ENCODE measurements at places on chromosomes 6 and 20. TPM values are rescaled to one million over a fixed set of nuclear protein-coding genes. Genes with fewer than 3 reads are reported as not detected.

The WFDC5 gene
- total RNA-seq = not detected

The CD83 gene
- 1.7 TPM for total RNA-seq

The MYBL2 gene
- total RNA-seq = 77.2 TPM

The CNKSR3 gene
- total RNA-seq = 10.4 TPM

The DOK5 gene
- total RNA-seq = not detected

The CDH22 gene
- total RNA-seq = 0.10 TPM

The RBBP8NL gene
- 0.91 TPM for total RNA-seq

The RSPH9 gene
- 0.16 TPM for total RNA-seq

The DSP gene
- 33.0 TPM for total RNA-seq

The GPR63 gene
- 0.50 TPM for total RNA-seq

The CFAP206 gene
- total RNA-seq = 0.58 TPM

The PRDM13 gene
- 1.3 TPM for total RNA-seq

The PACRG gene
- not detected for total RNA-seq

The PNLDC1 gene
- 0.05 TPM for total RNA-seq

The HLA-DRA gene
- total RNA-seq = not detected

The COX7A2 gene
- 295 TPM for total RNA-seq

The EEF1A2 gene
- 153 TPM for total RNA-seq

The ADTRP gene
- total RNA-seq = 0.92 TPM

The MRAP2 gene
- 1.8 TPM for total RNA-seq

The MCCD1 gene
- not detected for total RNA-seq

The DBNDD2 gene
- total RNA-seq = 25.5 TPM

The UBD gene
- total RNA-seq = 0.41 TPM

The RNF146 gene
- 10.2 TPM for total RNA-seq

The MED23 gene
- total RNA-seq = 5.9 TPM

The PXMP4 gene
- 7.8 TPM for total RNA-seq

Measured in A549 treated with AZD2906 at 1 μM for 4 hours (cell line).